ENCODE measurements at places on chromosomes 3 and 15.

- DNase-seq = peak; percentile 10
Observed at GRCh38 chr3:151146071-151146730, 56.8 kb downstream of the GPR171 start.

GRCh38 chr3:179750720-179751328 lies 98.0 kb downstream of the USP13 start:
- DNase-seq = no peak

DNA sequence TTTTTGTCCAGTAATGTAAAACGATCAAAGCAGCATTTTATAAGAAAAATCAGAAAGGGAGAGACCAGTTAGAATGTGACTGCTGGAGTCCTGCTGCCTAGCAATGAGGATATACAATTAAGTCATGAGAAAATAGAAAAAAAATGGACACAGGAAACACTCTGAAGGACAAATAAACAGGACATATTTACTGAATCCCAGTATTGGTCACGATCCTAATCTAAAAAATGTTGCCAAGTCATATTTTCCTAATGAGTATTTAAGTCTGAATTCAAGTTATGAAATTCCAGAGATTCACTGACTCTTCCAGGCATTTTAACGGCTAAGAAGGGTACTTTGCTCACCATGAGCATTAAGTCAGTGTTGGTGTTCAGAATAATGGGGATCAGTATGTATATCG lies 154.3 kb upstream of the CCDC54 start:
- no peak for DNase-seq

DNA sequence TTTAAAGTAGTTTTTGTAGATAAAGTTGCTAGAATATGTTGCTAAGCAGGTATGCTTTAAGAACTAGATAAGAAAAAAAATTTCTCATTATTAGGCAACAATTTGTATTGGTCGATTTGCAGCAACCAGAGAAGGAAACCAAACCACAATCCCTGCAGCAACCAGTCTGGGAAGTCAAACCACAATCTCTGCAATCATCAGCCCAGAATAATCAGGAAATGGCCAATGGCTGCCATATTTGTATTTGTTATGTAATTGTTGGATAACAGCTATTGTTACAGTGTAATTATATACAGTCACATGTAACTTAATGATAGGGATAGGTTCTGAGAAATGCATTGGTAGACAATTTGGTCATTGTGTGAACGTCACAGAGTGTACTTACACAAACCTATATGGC lies 23.6 kb downstream of the STXBP5L start:
- no peak for DNase-seq

- no peak for DNase-seq
Observed at GRCh38 chr3:32835961-32836360, 18.2 kb downstream of the TRIM71 start.

DNA sequence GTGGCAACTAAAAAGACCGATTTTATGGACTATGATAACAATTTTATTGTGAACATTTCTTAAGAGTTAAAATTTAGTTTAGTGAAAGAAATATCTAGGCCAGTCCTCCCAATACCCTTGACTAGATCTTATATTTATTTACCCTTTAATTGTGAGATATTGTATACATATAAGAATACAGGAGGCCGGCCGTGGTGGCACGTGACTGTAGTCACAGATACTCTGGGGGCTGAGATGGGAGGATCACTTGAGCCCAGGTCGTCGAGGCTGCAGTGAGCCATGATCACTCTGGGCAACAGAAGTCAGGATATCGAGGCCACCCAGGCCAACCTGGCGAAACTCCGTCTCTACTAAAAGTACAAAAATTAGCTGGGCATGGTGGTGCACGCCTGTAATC lies 756 bp upstream of the RMDN3 start:
- DNase-seq = no peak

DNA sequence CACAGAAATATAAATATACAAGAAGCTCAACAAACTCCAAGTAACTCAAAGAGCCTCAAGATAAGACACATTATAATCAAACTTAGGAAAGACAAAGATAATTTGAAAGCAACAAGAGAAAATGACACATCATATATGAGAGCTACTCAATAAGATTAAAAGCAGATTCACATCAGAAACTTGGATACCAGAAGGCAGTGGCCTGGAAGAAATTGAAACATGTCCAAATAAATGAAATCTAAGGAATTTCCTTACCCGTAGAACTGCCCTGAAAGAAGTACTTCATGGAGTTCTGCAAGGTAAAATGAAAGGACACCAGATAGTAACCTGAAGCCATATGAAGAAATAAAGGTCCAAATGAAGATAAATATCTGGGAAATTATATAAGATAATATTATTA lies 113.9 kb downstream of the LSAMP start:
- no peak for DNase-seq

DNA sequence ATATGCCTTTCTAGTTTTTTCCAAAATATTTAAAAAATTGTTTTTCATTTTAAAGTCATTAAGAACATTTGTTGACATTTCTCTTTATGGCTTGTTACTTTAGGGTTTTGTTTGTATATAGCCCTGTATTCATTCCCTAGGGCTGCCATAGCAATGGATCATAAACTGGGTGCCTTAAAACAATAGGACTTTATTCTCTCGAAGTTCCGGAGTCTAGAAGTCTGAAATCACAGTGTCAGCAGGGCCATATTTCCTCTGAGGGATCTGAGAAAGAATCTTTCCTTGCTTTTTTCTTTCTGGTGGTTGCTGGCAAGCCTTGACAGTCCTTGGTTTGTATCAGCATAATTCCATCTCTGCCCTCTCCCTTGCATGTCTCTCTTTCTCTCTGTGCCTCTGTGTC lies 63.4 kb upstream of the CADPS start:
- no peak for DNase-seq

GRCh38 chr3:78494851-78495250 lies 1272.9 kb downstream of the ROBO1 start:
- no peak for DNase-seq

- no peak for DNase-seq
Observed at GRCh38 chr3:14452740-14453710, 50.6 kb downstream of the SLC6A6 start.

DNA sequence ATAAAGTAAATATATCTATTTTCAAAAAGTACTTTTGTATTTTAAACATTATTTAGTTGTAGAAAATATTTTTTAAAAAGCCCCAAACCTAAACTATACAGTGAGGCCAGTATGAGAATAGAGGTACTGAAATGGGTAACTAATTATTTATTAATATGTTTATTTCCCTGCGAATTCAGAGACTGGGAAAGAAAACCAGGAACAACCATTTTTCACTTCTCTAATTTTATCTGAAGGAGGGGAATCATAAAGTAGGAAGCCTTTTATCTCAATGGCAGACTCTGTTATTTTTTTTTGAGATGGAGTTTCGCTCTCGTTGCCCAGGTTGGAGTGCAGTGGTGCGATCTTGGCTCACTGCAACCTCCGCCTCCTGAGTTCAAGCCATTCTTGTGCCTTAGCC lies 63.6 kb upstream of the TRAK1 start:
- DNase-seq = no peak

DNA sequence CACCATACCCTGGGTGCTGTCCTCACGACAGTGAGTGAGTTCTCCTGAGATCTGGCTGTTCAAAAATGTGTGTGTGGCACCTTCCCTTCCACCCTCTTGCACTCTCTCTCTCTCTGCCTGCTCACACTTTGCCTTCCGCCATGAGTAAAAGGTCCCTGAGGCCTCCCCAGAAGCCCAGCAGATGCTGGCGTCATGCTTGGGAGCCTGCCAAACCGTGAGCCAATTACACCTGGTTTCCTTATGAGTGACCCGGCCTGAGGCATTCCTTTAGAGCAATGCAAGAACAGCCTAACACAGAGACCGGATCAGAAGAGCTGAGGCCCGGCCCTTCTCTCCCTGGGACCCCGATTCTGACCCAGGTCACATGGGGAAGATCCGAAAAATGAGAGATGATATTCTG lies 15.4 kb downstream of the TMEM44 start:
- DNase-seq = no peak

DNA sequence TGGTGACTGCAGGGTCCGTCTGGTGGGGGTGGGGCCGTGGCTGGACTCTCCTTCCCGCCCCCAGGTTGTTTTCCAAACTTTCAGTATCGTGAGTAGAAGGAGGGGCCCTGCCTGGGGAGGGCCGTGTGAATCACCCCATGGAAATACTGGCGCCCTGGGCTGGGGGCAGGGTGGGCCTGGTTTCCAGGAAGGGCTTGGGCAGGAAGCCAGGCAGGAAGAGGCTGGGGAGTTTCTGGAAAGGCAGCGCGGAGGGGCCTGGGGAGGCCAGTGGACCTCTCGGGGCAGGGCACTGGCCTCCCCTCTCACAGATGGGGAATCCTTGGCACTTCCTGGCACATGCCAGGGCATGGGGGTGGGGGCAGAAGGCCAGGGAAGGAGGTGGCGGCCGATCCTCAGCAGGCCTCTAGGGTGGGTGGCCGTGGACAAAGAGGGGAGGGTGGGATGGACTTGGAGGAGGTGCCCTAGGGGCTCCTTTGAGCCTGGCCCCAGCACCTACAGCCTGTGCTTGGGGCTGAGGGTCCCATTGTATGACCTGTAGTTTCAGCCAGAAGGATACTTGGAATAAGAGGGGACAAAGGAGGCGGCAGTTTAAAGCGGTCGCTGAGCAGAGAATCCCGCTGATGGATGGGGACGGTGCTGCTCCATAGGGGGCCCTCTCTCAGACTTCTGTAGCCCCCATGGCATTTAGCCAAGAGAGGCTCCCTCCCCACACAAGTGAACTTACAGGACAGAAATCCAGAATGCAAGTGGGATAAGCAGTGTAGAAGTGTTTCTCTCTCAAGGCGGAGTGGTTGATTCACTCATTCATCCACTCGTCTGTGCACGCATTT lies 56.5 kb upstream of the GATA2 start:
- no peak for DNase-seq

DNA sequence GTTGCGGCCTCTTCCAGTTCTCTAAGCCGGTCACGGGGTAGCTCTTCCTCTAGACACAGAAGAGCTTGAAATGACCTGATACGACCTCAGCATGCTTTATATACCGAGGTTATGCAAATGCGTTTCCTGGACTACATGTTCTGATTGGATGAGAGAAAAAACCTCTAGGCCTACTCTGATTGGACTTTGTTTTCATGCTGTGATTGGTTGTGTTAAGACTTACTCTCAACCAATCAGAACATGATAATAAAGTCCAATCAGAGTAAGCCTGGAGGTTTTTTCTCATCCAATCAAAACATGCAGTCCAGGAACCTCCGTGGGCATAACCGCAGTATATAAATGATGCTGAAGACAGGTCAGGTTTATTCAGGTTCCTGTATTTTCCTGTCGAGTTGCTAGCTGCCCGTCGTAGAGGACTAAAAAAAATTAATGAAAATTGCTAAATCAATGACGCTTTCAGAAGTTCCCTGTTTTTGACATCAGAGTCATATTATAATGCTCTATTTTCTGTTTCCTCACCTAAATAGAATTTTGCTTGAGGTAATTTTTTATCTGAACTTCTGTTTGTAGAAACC lies 177.4 kb downstream of the POTEB3 start:
- no peak for DNase-seq

- no peak for DNase-seq
Observed at GRCh38 chr3:45024542-45025255, 1.4 kb upstream of the CLEC3B start.

- DNase-seq = no peak
Observed at GRCh38 chr15:36832774-36833463, 253.5 kb downstream of the CDIN1 start.

- peak; percentile 76 for DNase-seq
Observed at GRCh38 chr3:170037463-170038433, at the start of gene GPR160. TSS of gene GPR160 (plus strand) at chr3:170037995. CDS start at chr3:170083973, 45,978 bp downstream.

DNA sequence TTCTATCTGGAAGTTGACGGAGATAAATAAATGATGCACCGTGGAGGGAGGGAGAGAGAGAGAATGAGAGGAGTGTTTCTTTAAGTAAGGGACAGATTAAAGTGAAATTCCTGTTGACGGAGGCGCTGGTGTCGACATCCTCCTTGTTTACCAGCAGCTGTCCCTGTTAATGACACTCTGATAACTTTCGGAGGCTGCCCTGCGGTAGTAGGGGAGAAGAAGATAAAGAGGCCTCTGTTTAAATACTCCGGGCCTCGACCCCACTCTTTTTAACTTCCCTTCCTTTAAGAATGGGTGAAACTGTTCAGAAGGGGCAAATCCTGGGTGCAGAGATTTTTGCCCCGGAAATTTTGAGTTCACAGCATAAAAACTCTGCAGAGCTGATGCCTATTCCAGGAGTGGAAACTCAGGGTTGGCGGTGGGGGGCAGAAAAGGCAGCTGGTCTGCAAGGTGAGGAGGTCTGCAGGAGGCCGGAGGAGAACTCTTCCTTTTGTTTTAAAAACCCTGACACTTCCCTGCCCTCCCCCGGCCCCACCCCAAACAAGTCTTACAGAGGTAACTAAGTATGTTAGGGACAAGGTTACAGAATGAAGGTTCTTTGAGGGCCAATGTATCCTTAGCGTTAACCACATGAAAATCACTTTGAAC lies 276.6 kb upstream of the NR2F2 start:
- DNase-seq = no peak

DNA sequence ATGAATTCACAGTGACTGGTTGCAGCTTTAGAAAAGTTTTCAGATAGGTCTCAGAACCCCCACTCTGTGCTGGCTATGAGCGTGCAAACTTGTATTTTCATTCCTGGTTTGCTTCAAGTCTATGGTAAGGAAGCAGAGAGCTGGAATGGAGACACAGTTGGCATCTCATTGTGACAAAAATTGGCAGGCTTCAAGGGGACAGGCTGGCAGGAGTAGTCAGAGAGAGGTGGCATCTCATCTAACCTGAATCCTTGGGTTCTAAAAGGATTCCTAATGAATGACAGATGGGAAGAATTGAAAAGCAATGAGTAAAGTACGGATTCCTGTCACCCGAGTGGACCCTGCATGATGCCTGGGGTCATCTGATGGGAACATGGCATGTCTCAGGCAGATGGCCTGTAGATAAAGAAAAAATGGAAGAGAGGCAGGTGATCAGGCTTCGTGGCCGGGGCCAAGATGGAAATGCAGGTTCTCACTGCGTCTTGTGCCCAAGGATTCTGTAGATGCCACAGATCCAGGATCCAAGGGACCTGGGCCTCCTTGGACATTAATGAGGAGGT lies 89.4 kb upstream of the ABHD17C start:
- no peak for DNase-seq

DNA sequence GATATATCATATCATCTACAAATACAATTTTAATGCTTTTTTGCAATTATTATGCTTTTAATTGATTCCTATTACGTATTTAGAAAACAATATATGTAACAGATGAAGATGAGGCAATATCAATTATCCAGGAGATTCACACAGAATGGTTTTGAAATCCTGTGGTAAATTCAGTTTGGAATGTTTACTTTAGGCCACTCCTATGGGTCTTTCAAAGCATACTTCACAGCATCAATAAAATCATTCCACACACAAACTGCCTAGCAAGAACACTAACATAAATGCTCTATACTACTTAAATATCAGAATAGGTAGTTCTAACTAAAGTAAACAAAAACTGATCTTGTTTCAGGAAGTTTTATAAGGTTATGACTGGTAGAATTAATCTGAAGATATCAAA lies 90.5 kb downstream of the FAM227B start:
- no peak for DNase-seq

GRCh38 chr3:81395739-81396513 lies 365.5 kb downstream of the GBE1 start:
- no peak for DNase-seq

DNA sequence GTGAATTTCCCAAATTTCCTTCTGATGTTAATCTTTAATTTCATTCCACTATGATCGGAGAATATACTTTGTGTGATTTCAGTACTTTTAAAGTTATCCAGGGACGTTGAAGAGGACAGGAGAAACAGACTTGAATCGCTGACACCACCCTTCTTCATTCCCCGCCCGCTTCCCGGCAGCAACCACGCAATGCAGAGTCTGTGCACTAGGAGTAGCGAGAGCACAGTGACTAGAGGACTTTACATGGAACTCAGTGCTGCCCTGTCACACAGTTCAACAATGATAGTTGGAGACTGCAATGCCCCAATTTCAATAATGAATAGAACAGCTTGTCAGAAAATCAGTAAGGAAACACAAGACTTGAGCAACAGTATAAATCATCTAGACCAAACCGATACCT lies 73.9 kb downstream of the RNF13 start:
- no peak for DNase-seq

Measured in stimulated activated CD4-positive, alpha-beta T cell treated with anti-CD3 and anti-CD28 coated beads, TNF-alpha, amount 100 ng/mL, for 4 hours (primary cell).